ENCODE measurements at places on chromosomes 7 and 10.

GRCh38 chr7:130891254-130892094 lies 157.5 kb upstream of the KLF14 start:
- DNase-seq, result no peak

- no peak for DNase-seq
Measured at GRCh38 chr10:86200269-86200668, 166.3 kb downstream of the GRID1 start.

DNA sequence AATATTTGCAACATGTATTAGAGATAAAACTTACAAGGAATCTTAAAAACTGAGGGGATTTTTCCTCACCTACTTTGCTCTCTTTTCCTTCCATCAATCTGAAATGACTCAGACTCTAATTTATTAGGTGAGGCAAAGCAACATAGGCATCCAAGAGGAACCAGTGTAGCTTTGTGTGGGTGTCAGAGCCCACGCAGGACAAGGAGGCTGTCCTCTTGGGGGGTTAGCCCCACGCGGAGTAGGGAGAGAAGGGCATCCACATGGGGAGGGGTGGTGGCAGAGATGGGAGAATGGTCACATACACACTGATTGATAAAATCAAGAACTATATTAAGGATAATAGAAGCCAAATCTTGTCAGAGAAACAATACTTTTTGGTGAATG lies 33.8 kb upstream of the ARMS2 start:
- DNase-seq, result no peak

GRCh38 chr10:34811126-34811967 lies 3.7 kb downstream of the PARD3 start:
- DNase-seq, result no peak

GRCh38 chr7:31256506-31256905 lies 84.0 kb downstream of the NEUROD6 start:
- no peak for DNase-seq

DNA sequence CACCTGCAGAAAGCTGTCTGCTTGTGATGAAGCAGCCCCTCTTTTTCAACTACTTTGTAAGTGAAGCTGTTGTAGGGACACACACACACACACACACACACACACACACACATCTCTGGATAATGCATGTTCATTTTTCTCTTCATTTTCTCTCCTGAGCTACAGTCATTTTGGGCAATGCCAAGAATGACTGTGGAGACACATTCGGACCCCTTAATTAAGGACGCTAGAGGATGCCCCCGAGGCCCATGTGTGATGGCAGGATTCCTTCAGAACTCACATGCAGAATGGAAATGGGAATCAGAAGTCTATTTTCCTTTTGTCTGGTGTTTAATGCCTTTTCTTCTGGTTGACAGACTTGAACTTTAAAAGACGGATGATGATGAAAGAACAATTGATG lies 56.6 kb downstream of the CLRN3 start:
- DNase-seq, result no peak

DNA sequence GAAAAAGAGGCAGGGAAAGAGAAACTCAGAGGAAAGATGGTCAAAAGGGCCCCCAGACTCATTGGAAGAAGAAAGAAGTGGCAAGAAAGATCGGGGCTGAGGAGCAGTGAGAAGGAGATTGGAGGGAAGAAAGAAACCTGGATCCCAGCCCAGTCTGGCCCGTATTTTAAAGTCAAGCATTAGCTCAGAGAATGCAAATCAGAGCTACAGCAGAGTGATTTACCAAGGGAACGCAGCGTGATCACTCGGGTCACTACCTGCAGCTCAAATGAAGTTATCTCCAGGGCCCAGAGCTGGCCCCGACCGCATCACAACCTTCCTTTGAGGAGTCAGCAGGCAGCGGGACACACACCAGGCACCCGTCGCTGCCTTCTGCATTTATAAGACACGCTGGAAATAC lies 72.8 kb downstream of the CARD11 start:
- DNase-seq, result no peak

- DNase-seq, result no peak
Measured at GRCh38 chr7:72785166-72785955, 42.6 kb downstream of the TYW1B start.
